ENCODE measurements at places on chromosomes 1 and 21. TPM values are rescaled to one million over a fixed set of nuclear protein-coding genes. Genes with fewer than 3 reads are reported as not detected.
A peak's percentile ranks its signal among the peaks of the same experiment; 100 is the strongest.

The KCNJ10 gene
- not detected for total RNA-seq

The HJV gene
- total RNA-seq = not detected

The SPRR2F gene
- total RNA-seq = not detected

DNA sequence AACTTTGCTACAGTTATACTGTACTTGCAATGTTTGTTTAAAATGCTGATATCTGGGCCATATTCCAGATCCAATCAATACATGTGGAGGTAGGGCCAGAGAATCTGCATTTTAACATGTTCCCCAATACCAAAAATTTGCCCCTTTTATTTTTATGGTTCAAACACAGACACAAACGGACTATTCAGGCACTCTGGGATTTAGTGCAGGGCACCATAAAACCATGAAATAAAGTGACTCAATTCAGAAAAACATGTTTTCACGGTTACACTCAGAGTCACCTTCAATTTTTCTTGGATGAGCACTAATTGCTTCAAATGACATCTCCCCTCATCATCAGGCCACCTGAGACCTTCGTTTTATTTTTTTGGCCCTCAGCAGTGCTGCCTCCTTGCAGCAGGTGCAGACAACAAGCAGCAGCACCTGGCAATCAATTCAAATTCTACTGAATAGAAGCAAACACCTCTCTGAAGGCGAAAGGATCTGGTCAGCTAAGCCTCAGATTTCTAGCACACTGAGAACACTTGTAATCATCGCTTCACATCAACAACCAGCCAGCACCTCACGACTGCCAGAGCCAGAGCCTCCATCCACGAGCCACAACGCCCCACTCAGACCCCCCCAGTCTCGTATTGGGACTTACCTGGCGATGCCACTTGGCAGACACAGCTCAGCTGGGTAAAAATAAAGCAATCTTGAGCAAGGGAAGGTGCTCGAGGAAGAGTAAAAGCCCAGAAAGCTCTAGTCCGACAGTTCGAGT, 1.1 kb downstream of the ERO1B start:
- no peak overlapping the region for H3K27ac ChIP-seq
- H3K4me1 ChIP-seq = peaks cover 23% of the 10 kb centered on the region
- H3K4me3 ChIP-seq = peak overlapping the region; percentile 70
- peak; percentile 25 for DNase-seq

GRCh38 chr1:30791868-30792267, 34.3 kb upstream of the LAPTM5 start:
- no peaks in the 10 kb centered on the region for H3K4me1 ChIP-seq
- no peak overlapping the region for H3K4me3 ChIP-seq
- H3K27ac ChIP-seq = no peak overlapping the region
- H3K27me3 ChIP-seq = peaks cover 64% of the 10 kb centered on the region
- H3K36me3 ChIP-seq = no peaks in the 10 kb centered on the region
- no peak for DNase-seq

GRCh38 chr1:233019778-233020325, 69.4 kb downstream of the NTPCR start:
- H3K4me3 ChIP-seq = no peak overlapping the region
- H3K27me3 ChIP-seq = no peaks in the 10 kb centered on the region
- H3K36me3 ChIP-seq = peaks cover 5% of the 10 kb centered on the region
- no peaks in the 10 kb centered on the region for H3K4me1 ChIP-seq

DNA sequence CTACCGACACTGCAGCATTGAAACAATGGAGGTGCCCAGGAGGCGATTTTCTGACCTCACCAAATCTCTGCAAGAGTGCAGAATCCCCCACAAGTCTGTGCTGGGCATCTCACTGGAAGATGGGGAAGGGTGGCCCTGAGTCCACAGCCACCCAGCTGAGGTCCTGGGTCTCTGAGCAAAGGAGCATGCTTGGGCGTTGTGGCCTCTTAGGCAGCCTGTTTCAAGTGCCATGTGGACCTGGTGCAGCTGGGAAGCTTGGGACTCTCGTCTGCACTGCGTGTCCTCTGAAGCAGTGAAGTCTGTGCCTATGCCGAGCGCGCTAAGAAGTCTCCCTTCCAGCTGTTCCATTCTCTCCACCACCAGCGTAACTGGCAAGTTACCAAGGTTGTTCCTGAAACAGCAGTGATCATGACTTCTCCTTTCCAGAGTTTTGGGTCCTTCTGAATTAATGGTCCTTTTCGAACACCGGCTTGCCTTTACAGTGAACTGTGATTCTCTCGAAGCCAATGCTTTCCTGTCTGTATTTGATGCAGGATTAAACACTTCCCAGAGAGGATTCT, 5.0 kb upstream of the PLA2G2C start:
- no peak overlapping the region for H3K4me3 ChIP-seq
- no peak overlapping the region for H3K27ac ChIP-seq
- no peak for DNase-seq
- peaks cover 34% of the 10 kb centered on the region for H3K27me3 ChIP-seq
- no peaks in the 10 kb centered on the region for H3K36me3 ChIP-seq
- no peaks in the 10 kb centered on the region for H3K4me1 ChIP-seq

Measured in Calu3 (cell line).